ENCODE measurements at places on chromosomes 6 and 20.

GRCh38 chr20:40519918-40520317 lies 169.1 kb downstream of the MAFB start:
- no peak for DNase-seq

DNA sequence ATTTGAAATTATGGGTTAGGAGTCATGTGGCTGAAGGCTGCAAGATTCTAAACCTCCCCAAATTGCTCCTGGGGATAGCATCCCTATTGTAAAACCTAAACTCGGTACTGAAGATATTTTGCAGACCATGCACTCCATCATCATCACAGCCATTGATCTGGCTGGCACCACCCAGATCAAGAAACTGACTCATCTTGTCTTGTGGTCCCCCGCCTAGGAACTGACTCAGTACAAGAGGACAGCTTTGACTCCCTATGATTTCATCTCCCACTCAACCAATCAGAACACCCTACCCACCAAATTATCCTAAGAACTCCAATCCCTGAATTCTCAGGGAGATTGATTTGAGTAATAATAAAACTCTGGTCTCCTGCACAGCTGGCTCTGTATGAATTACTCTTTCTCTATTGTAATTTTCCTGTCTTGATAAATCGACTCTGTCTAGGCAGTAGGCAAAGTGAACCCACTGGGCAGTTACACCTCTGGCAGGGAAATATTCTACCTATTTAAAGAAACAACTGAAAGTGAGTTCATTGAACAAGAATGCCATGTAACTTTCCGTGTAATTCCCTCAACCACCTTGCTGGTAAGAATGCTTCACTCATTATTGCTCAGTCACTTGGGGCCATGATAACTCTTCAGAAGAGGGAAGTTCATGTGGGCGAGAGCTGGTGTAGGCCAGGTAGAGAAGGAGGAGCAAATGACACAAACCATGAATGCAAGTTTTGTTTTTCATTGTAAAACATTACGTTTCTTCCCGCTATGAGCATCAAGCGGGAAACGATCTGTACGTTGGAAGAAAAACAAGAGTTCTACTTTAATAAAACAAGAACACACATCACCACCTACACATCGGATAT lies 602.9 kb upstream of the ARID1B start:
- DNase-seq = no peak

- DNase-seq = no peak
These were observed 954 bp upstream of the BLCAP start for GRCh38 chr20:37528446-37529213.

DNA sequence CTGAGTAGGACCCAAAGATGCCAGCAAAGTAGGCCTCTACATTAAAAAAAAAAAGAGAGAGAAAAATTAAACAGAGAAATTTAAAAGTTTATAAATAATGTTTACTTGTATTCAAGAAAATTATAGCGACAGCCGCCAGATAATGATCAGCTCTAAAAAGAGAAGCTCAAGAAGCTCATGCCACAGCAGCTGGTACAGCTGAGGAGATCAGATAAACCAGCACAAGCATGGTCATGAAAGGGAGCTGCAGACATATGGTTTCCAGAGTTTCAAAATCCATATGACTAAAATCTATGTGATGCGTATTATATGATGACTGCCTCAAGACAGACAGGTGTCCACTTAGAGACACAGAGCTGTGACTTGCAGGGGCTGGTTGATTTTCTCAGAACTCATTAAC lies 13.6 kb upstream of the HLA-C start:
- no peak for DNase-seq

DNA sequence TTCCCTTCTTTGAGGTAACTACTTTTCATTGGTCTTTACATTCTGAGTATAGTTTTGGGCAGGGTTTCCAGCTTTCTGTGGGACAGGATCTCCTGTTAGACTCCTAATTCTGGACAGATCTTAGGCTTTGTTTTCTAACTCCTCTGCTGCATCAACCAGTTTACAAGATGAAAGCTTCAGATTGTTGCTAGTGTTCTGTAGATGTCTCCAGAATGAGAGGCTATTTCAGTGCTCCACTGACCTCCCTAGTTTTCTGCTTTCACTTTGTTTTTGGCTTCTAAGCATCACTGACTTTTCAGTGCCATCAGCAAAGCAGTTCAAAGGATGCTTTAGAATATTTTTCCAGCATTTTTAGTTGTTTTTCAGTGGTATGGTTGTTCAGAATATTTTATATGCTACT lies 101.4 kb downstream of the LIN28B start:
- no peak for DNase-seq

GRCh38 chr6:147654103-147654845 lies 145.8 kb downstream of the SAMD5 start:
- DNase-seq = no peak

GRCh38 chr20:62136283-62137091 lies 6.7 kb downstream of the PSMA7 start:
- peak; percentile 25 for DNase-seq

DNA sequence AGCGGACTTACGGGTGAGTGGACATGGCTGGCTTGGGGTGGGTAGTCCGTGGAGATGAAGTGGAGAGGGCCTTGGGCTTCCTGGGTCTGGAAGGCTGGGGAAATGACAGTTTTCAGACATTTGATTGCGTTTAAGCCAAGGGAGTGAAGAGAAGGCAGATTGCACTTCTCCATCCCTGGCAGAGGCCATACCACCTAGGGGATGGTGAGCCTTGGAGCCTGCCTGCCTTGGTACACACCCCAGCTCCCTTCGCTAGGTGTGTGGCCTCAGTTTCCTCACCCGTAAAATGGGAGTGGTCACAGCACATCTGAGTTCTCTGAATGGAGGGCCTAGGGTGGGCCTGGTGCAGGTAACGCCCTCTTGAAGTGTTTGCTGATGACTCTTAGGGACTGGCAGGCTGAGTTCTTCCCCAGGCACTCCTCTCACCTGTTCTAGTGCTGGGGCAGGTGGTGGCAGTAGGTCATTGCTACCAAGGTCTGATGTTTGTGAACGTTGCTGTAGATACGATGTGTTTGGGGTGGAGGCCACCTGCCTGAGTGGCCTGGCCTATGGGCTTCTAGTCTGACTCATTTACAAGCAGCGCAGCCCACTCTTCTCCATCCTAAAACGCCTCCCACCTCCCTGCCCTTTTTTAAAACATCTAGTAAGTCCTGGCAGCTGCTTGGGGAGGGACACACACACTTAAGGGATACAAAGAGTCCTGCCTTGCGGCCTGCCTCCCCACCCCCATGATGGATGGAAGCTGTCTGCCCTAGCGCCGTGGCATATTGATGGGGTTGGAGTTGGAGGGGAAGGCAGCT lies 2.3 kb downstream of the RBM38 start:
- DNase-seq = no peak

All from NCI-H1930 (cell line).